ENCODE measurements at places on chromosomes 1 and 21.
A peak's percentile ranks its signal among the peaks of the same experiment; 100 is the strongest.

- peak; percentile 44 for DNase-seq
Measured at GRCh38 chr21:41142051-41142795, 25.7 kb upstream of the BACE2 start.

- no peak for DNase-seq
Measured at GRCh38 chr1:8477983-8478362, 160.1 kb downstream of the SLC45A1 start.

DNA sequence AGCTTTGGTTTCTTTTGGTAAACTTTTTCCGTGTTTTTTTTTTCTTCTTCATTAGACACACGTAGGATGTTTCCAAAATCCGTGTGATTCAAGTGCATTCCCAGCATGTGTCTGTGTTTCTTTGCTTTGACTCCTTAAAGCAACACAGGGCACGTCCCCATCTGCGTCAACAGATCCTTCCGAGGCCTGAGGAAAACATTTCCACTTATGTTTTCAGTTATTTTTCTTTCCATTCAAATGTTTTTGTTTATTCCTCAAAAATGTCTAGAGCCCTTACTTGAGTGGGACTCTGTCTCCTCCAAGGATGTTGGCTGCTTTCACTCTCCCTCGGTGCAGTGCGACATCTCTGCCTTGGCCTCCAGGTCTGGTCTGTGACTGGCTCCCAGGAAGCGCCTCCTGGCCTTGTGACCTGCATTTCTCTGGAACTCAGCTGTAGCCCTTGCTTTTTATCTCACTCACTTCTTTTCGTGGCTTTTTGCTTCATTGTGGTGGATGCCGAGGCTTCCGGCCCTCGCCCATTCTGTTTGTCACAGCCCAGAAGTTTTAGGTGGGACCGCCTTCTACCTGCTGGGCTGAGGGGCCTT is 31.3 kb upstream of the SLC19A1 start:
- no peak for DNase-seq

- DNase-seq, result peak; percentile 97
Measured at GRCh38 chr1:245599371-245600174, 444.8 kb downstream of the KIF26B start.

DNA sequence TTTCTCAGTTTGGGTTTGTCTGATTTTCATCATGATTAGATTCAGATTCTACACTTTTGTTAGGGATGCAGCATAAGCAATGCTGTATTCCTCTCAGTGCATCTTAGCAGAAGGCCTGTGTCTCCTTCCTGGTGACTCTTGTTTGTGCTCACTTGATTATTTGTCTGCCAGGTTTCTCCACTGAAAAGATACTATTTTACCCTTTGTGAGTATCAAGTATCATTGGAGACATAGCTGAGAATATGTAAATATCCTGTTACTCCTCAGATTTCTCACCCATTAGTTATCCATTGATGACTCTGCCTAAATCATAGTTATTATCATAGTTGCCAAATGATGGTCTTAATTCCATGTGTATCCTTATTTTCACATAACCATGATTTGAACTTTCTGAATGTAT is 148.5 kb downstream of the POU2F1 start:
- no peak for DNase-seq

DNA sequence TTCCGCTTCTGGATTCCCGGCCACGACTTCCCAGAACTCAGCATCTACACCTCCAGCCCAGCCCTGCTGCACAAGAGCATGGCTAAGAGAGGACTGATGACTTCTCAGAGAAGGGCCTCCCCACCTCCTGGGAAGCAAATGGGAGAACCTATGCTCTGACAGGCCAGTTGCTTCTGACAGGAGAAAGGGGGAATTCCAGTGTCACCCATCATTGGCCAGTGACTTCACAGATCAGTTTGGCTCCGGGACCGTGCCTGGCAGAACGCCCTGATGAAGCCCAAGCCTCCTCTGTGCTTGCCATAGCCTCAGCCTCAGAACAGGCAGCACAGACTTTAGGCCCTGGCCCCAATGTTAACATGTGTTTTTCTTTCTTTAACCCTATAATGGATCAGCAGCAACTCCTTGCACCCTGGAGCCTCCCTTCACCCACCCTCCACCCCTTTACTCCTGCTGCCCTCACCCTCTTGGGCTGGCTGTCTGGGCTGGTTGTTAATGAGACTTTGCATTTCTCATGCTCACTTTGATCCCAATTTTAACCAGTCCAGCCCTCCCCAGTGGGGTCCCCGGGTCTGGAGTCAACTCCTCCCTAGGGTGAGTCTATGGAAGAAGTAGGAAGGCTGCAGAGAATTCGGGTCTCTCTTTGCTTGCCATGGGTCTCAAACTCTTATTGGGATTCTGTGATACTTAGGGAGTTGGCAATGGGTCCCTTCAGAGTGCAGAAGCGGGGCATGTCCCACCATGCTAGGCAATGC is 42.7 kb upstream of the SLC30A1 start:
- DNase-seq, result peak; percentile 17

Data from fibroblast of mammary gland (primary cell).